ENCODE measurements at places on chromosomes 4 and X. TPM values are rescaled to one million over a fixed set of nuclear protein-coding genes. Genes with fewer than 3 reads are reported as not detected.

MED28 gene
- total RNA-seq = 98.0 TPM

PPM1K gene
- total RNA-seq = 9.7 TPM

ZDHHC15 gene
- total RNA-seq = 3.7 TPM

CYSLTR1 gene
- 0.13 TPM for total RNA-seq

GRCh38 chr4:4690854-4691253 is 149.0 kb upstream of the STX18 start:
- DNase-seq = no peak

- DNase-seq = no peak
These were observed 4.3 kb downstream of the GIMD1 start for GRCh38 chr4:106364282-106364681.

DNA sequence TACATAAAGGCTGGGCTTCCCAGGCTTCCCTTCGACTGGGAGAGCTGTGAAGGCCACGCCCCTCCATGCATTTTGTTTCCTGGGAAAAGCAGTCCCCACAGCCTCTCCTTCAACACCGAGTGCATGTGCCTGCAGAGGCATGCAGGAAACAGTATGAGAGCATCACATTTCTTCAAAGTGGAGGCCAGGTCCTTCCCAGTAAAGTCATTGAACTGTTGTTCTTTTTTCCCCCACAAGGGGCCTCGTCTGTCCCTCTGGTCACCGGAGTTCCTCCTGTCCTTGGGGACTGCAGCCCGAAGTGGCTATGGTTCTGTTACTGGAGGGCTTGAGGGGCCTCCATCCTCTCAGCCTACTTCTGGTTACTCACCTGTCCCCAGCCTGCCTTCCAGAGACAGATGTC is 56.0 kb downstream of the RAI2 start:
- peak; percentile 17 for DNase-seq

GRCh38 chrX:1244164-1245076 is 24.2 kb upstream of the CSF2RA start:
- DNase-seq = no peak

- DNase-seq = no peak
These were observed 967.8 kb upstream of the DIAPH2 start for GRCh38 chrX:95716841-95717240.

- peak; percentile 24 for DNase-seq
These were observed 73.4 kb upstream of the MAGEB2 start for GRCh38 chrX:30141966-30142365.
